Globus pallidus (tissue), 1 donor: ENCODE measurements at places on chromosomes 7 and 10.

DNA sequence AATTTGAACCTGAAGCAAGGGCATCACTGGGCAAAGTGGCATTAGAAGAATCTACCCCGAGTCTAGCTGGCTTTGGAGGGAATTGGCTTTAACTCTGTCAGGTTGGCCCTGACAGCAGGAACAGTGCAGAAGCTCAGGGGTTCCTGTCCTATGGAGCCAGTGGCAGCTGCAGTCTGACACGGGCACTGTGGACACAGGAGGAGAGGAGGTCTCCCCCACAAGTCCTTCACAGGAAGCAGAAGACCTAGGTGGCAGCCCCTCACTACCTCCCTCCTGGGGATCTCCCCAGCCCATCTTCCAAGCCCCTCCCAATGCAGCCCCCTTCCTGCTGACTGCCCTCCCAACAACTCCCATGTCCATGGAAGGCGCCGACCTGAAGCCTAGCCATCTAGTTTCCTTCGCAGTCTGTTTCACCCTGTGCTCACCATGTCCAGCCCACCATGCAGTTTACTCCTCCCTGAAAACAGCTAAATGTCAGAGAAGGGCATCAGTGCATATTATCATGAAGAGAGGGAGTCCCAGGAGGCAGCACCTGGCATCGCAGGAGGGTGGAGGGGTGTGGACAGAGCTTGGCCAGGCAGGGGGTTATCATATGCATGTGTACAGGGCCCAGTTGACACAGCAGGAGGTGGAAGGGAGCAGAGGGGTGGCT lies 17.9 kb upstream of the GDF10 start:
- no peak for DNase-seq

- no peak for DNase-seq
Observed at GRCh38 chr10:117987244-117987909, 59.4 kb downstream of the RAB11FIP2 start.

DNA sequence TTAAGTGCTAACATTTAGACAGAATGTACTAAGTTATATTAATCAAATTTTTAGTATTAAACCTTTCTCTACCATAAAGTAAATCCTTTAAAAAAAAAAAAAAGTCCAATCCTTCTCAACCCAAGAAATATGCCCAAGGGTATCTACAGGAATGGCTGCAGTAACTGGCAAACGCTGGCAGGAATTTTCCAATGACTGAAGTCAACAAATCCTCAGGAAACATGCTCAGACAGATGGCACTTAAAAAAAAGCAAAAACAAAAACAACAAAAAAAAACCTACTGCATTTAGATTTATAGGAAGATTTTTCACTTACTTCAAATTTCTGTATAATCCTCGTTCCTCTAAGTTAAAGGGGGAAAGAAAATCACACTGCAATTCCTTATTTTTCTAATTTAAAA lies 666 bp downstream of the SVIL start:
- DNase-seq, result no peak

DNA sequence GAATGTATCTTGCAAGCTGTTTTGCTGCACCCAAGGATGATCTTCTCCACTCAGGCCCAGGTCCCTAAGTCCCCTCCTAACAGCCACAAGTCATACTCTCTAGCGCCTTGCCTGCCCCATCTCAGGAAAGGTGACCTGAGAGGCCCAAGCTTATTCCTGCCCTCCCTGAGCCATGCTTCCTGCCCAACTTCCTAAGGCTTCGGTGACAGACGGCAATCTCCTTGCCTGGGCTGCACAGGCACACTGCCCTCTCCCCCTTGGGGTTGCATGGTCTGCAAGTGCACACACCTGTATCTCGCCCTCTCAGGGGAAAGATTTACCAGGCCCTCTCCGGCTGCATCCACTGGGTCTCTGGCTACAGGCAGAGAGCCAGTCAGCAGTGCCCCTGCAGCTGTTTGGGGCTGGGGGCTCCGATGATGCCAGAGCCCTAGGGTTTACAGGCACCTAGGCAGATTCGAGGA lies 771 bp upstream of the ADIRF start:
- no peak for DNase-seq

- no peak for DNase-seq
Observed at GRCh38 chr10:63093227-63093626, 39.9 kb upstream of the NRBF2 start.

DNA sequence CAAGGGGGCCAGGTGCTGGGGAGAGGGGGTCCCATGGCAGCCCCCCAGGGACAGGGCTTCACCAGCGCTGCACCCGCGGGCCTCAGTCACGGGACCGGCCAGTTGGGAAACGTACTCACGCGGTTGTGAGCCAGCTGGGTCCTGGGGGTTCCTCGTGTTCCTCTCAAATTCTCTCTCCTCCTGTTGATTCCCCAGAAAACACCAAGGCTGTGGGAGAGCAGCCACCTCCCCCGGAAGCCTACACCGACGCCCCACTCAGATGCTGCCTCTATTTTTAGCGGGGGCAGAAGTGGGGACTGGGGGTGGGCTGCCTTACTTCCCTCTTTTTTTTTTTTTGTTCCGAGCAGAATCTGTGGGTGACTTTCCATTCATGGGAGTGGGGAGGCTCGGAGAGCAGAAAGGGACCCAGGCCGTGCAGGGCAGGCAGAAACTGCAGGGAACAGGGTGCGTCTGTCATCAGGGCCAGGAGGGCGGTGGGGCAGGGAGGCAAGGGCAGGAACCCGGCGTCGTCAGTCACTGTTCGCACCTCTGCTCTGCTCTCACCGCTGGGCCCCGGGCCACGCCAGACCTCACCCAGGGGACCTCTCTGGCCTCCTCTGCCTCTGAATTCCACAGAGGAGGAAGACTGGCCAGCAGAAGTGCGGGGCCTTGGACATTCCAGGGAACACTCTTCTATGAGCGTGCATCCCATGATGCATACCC lies 63.1 kb downstream of the CARD11 start:
- peak; percentile 30 for DNase-seq

GRCh38 chr10:58017719-58018367 lies 249.9 kb downstream of the IPMK start:
- no peak for DNase-seq
